Activated CD4-positive, CD25-positive, alpha-beta regulatory T cell (primary cell): ENCODE measurements at places on chromosomes 6 and 20.

DNA sequence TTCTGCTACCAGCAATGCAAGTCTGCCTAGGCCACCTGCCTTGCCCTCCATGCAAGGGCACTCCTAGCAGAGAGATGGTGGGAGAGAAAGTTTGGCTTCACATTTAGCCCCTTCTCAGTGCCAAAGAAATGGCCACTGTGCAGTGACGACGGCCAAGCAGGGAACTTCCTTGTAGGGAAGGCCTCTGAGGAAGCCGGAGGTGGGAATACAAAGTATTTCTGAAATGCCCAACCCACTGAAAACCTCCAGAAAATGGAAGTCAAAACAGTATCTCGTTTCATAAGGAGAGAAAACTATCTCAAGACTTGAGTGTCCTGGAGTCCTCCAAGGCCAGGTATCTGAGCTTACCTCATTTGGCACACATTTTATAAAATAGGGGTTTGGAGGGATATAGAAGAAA is 42.7 kb downstream of the JAG1 start:
- DNase-seq: no peak

DNA sequence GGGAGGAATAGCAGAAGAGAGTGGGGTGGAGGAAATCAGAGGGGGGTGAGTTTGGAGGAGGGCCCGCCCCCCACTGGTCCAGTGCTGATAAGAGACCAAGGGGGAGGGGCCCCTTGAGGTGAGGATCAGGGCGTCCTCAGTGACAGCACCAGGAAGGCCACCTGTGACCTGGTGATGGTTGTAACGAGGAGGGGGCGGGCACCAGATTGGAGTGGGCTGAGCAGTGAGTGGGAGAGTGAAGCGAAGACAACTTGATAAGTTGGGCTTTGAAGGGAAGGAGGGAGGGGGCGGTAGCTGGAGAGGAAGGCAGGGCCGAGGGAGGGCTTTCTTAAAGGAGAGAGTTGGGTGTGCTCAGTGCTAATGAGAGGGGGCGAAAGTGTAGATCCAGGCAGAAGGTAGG is 30.7 kb downstream of the CDH22 start:
- no peak for DNase-seq

DNA sequence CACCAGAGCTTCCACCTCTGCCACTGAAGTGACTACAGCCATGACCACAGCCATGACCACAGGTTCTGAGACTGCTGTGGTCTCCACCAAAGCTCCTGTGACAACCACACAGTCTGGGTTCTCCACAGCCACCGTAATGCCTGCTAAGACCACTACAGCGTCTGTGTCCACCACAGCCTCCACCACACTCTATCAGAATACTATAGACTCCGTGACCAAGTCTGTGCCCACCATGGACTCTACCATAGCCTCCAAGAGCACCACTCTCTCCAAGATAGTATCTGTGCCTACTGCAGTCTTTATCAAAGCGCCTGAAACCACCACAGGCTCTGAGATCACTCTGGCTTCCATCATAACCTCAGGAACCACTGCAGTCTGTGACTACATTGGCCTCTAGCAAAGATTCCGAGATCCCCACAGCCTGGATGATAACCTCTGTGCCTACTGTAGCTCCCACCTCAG is 18.3 kb upstream of the MUC21 start:
- DNase-seq: no peak

DNA sequence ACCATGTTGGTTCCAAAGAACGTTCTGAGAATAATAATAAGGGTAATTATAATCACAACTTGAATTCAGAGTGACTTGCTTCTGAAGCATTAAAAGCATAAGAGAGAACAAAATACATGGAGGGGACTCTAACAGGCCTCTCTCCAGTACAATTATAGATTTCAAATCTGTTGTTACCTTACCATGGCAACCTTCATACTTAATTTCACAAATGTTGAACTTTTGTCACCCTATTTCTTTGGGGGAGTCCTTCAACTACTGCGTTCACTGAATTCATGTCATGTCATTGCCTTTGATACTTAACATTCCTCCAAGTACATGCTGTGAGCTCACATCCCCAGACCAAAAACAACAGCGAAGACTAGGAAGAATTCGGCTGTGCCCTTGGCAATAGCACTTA is 104.0 kb downstream of the MKKS start:
- DNase-seq: no peak

DNA sequence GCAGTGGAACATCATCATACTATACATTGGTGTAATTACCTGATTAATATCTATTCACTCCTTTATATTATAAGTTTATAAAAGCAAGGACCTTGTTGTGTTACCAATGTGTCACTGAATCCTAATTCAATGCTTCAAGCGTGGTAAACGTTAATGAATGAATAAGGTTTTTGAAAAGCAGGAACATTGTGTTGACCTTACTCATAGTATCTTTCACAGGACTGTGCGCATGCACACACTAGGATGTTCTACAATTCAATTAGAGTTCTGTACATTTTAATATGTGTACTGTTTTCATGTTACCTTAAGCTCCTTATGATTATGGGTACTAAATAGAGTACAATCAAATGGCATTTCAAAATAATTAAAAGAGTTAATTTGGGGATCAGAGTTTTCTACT is 578.5 kb downstream of the BMP2 start:
- DNase-seq: no peak
